ENCODE measurements at places on chromosomes 7 and 10.
A peak's percentile ranks its signal among the peaks of the same experiment; 100 is the strongest.

- no peak for DNase-seq
Measured at GRCh38 chr7:88522771-88523293, 216.1 kb upstream of the STEAP4 start.

DNA sequence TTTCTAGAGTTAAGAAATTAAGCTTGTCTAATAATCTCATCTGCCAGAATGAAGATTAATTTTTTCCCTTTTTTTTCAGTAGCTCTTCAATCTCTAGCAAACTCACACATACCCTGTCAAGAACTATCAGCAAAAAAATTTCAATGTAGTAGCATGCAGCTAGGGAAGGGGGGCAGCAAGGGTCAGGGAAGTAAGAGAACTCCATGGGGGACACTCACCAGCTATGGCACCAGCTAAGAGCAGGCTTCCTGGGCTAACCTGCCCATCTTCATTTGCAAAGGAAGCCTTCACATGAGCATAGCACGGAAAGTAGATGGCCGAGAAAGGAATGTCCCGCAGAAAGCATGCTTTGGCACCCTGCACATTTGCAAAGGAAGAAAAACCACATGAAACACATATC, 190.4 kb downstream of the SLC25A13 start:
- no peak for DNase-seq

GRCh38 chr7:31108097-31108657, 56.1 kb downstream of the ADCYAP1R1 start:
- no peak for DNase-seq

- DNase-seq: no peak
Measured at GRCh38 chr7:55545496-55545895, 26.8 kb downstream of the VOPP1 start.

DNA sequence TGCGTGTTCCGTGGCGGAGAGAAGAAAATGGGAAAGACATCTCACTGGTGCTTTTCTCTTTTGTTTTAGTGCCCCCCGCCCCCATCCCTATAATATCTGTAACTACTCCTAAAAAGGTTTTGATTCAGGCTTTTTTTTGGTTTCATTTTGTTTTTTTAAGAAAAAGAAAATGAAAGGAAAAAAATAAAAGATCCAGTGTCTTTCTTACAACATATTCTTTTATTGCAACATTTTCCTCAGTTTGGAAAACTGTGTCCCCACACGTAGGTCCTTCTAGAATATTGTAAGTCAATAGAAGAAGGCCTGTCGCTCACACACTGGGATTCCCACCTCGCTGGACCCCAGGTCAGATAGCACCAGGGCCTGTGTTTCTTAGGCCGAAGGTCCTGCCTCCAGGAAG, 20.6 kb downstream of the AIFM2 start:
- no peak for DNase-seq

GRCh38 chr10:94607111-94607510, 61.5 kb downstream of the HELLS start:
- DNase-seq: no peak

GRCh38 chr10:23047201-23048050, 48.0 kb upstream of the MSRB2 start:
- DNase-seq: no peak

GRCh38 chr10:52701647-52702046, 70.9 kb downstream of the MBL2 start:
- DNase-seq: no peak

DNA sequence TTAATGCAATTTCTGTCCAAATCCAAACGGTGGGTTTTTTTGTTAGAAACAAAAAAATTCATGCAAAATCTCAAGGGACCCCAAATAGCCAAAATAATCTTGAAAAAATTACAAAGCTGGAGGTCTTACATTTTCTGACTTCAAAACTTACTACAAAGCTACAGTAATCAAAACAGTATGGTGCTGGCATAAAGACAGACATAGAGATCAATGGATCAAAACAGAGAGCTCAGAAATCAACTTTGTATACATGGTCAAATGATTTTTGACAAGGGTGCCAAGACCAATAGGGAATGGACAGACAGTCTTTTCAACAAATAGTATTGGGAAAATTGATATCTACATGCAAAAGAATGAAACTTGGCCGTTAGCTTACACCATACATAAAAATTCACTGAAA, 21.7 kb upstream of the CYP3A4 start:
- DNase-seq: no peak

DNA sequence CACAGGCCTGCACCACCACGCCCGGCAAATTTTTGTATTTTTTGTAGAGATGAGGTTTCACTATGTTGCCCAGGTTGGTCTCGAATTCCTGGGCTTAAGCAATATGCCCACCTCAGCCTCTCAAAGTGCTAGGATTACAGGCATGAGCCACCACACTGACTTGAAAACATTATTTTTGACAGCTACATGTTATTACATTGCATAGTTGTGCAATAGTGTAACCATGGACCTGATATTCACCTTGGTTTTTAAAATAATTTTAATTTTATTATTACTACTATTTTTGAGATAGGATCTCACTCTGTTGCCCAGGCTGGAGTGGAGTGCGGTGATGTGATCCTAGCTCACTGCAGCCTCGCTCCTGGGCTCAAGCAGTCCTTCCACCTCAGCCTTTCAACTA, 18.4 kb downstream of the AKAP9 start:
- no peak for DNase-seq

DNA sequence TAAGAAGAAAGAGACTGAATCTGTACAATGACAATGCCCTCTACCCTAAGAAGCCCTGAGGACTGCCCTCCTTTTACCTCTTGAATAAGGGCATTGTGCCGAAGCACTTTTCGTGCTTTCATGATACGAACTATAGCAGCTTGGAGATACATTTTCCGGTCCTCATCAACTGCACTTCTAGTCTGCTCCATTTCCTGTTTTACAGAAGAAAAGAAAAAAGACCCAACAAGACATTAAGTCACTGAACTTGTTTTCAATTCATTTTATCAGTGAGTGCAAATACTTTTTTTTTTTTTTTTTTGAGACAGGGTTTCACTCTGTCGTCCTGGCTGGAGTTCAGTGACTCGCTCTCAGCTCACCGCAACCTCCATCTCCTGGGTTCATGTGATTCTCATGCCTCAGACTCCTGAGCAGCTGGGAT, 78.4 kb downstream of the CUL2 start:
- no peak for DNase-seq

- DNase-seq: no peak
Measured at GRCh38 chr10:239109-239508, 103.9 kb downstream of the ZMYND11 start.

- no peak for DNase-seq
Measured at GRCh38 chr10:78222096-78222790, 188.6 kb downstream of the RPS24 start.

DNA sequence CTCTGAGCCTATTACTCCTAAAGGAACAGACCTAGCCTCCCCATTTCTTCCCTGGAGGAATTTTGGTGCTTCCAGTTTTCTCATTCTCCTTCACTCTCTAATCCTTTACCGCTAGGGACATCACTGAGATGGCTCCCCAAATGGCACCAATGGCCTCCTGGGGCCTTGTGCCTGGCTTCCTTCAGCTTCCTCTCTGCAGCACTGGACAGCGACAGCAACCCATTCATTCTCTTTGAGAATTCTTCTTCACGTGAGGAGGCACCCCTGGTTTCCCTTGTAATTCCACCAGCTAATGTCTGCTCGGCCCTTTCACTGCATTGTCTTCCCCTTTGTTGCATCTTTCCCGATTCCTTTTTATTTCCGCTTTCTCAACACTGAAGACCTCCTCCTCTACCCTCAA, 24.6 kb upstream of the KDM7A start:
- no peak for DNase-seq

GRCh38 chr7:4861227-4861626, 603 bp downstream of the PAPOLB start:
- no peak for DNase-seq

GRCh38 chr10:67788028-67788886, 49.7 kb downstream of the DNAJC12 start:
- DNase-seq: peak; percentile 58

DNA sequence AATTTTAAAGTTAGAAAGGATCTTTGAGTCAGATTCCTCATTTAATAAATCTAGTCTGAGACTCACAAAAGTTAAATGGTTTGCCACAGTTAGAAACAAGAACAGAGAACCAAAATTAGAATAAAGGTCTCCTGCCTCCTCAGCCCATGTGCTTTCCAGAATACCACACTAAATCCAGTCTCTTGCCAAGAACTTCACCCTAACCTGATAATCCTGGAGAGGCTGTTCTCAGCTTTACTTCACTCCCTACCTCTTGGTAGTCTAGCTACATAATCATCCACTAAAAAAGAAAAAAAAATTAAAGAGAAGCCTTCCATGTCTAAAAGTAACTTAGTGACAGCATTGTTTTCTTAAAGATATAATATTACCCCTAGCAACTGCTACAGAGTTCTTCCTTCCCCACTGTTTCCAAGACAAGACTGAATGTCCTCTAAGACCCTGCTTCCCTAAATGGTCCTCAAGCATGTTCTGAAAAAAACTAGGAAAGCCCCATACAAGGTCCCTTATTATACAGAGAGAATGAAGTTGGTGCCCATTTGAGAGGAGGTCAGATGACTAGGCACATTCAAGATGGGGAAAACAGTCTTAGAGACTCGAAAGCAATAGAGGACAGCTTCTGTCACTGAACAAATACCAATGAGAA, 56.8 kb downstream of the ZNF438 start:
- no peak for DNase-seq

GRCh38 chr10:96255549-96256333, 15.6 kb downstream of the BLNK start:
- DNase-seq: no peak

- no peak for DNase-seq
Measured at GRCh38 chr7:122364761-122365280, 60.3 kb upstream of the FEZF1 start.

GRCh38 chr7:128947854-128948253, 10.1 kb downstream of the IRF5 start:
- no peak for DNase-seq

DNA sequence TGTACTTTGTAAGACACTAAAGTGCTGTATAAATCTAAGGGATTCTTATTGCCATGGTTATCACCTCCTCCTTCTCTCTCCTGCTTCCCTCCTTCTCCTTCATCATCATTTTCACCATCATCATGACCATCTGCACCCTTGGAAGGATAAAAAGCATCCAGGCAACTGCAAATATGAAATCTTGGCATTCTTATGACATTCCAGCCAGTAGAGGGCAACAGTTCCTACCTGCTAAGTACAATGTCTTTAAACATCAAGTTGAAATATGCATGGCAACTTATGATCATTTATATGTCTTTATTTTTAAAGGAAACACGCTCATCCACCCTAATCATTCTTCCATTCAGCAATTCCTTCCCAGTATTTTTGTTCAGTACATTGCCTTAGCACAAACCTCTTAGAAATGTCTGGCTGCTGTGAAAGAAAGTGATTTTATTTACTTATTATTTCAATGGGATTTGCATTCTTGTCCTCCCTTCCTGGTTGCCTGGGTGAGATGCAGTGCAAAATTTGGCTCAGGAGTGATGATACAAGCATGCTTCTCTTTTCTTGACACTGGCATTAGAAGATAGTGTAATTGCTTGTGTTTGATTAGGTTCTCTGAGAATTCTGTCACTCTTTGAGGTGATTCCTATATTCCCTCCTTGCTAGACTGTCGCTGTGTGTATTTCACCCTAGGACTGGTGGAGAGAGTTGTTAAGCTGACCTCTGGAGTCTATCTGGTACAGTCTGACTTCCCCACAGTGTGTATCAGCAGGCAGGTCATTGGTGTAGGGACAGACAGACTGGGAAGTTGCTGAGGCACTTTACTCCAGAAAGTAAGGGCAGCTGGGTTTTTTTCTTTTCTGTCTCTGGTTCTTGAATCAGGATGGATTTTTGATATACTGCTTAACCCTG, 188.5 kb upstream of the BMPER start:
- no peak for DNase-seq

DNA sequence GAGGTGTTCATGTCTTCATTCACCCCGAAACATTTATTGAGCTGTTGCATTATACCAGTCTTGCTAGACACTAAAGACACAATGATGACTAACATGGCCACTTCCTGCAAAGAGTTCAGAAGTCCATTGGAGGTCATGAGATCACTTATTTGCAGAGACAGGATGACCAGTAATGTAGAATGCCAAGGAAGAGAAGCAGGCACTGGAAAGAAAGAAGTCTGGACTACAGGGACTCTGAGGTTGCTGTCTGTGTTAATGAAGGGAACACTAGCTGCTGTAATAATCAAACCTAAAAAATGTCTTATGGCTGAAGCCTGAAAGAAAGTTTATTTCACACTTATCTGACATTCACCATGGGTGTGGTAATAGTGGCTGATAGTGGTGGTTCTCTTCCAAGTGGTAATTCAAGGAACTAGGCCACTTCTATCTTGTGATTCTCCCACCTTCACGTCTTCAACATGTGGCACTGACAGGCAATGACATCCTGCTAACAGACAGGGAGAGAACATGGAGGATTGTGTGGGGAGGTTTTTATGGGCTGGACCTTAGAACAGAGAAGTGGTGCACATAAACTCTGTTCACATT, 89.2 kb upstream of the MKLN1 start:
- DNase-seq: no peak

GRCh38 chr10:19651549-19651948, 164.7 kb upstream of the PLXDC2 start:
- no peak for DNase-seq

GRCh38 chr7:14018751-14019150, 29.3 kb upstream of the ETV1 start:
- DNase-seq: no peak

DNA sequence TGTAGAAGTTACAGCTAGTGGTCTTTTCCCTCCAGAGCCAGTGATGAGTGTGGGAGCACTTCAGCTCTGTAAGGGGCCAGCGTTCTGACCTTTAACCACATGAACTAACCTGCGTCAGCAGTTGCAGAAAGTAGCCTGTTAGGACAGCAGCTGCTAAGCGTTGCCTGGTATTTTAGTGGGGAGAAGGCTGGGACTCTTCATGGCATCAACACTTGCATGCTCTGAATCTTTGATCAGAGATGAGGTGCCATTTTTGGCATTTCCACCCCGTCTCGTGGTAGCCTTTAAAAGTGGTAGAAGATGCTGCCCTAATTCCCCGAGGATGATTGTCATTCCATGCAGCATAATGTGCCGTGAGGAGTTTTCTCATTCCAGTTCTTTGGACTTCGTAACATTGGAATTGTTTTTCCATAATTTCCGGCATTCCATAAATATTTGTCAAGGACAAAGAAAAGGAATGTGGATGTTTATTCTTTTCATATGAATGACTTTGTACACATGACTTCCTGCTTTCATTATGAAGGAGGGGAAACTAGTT, 92.2 kb downstream of the AVL9 start:
- no peak for DNase-seq

DNA sequence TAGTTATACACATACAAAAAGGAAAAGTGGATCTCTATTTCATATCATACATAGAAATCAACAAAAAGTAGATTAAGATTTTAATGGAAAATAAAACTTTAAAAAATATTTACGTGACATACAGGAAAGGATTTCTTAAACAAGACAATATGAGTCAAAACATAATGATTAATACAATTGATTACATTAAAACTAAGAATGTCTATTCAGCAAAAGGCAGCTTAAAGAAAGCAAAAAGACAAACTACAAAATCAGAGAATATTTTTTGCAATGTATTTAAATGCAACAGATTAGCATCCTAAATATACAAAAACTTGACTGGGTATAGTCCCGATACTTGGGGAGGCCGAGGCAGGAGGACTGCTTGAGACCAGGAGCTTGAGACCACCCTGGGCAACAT, 50.5 kb downstream of the VAX1 start:
- DNase-seq: no peak
